Endothelial cell of umbilical vein (primary cell): ENCODE measurements at places on chromosomes 6 and 20. TPM values are rescaled to one million over a fixed set of nuclear protein-coding genes. Genes with fewer than 3 reads are reported as not detected.

Gene MROH8
- 0.73 and 1.3 TPM in 2 replicates for polyA plus RNA-seq

Gene TBXT
- not detected in 2 replicates for polyA plus RNA-seq

Gene TMEM170B
- 0.92 and 1.1 TPM in 2 replicates for polyA plus RNA-seq

Gene OPRL1
- 2.0 and 2.6 TPM in 2 replicates for polyA plus RNA-seq

Gene TAAR2
- not detected in 2 replicates for polyA plus RNA-seq

Gene MLN
- polyA plus RNA-seq = not detected in 2 replicates

- H3K27ac ChIP-seq = no peak overlapping the region
- H3K4me3 ChIP-seq = no peak overlapping the region
- H3K27me3 ChIP-seq = no peaks in the 10 kb centered on the region
- no peak for DNase-seq
- no peaks in the 10 kb centered on the region for H3K4me1 ChIP-seq
- H3K36me3 ChIP-seq = no peaks in the 10 kb centered on the region
These were observed 21.6 kb downstream of the LY86 start for GRCh38 chr6:6610031-6610591.

DNA sequence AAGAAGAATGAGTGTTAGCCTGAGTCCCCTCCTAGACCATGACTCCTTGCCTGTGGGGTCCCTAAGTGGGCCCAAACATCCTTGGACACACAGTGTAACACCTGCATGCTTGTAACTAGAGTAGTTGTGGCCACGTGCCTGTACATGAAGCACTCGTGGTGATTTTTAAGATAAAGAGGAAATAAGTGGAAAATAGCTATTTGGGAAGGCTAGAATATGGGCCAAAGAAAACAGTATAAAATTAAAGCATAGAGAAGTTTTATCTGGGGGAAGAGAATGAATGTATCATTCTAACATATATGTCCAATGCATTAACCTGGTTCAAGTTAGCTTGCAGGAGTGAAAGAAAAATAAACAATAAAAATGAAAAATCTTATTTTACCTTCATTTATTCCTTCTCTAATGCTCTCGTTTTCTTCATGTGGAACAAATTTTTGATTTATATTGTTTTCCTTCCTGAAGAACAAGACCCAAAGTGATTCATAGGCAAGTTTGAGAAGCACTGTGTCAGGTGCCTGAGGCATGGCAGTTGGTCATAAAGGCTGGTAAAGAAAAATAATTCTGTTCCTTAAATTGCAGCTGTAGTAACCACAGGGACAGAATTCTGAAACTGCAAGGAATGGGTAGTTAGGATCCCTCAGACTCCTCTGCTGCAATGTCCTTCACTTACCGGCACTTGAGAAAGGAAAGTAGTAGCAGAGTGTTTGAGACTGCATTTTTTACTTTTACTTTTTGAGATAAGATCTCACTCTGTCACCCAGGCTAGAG, 8.5 kb upstream of the CST3 start:
- H3K27ac ChIP-seq = no peak overlapping the region
- H3K27me3 ChIP-seq = no peaks in the 10 kb centered on the region
- H3K36me3 ChIP-seq = no peaks in the 10 kb centered on the region
- no peak overlapping the region for H3K4me3 ChIP-seq
- H3K4me1 ChIP-seq = peaks cover 16% of the 10 kb centered on the region
- DNase-seq = peak; percentile 71

GRCh38 chr6:51045548-51045947, 226.9 kb downstream of the TFAP2B start:
- H3K36me3 ChIP-seq = no peaks in the 10 kb centered on the region
- no peak for DNase-seq
- H3K27me3 ChIP-seq = no peaks in the 10 kb centered on the region
- H3K4me3 ChIP-seq = no peak overlapping the region
- no peak overlapping the region for H3K27ac ChIP-seq

DNA sequence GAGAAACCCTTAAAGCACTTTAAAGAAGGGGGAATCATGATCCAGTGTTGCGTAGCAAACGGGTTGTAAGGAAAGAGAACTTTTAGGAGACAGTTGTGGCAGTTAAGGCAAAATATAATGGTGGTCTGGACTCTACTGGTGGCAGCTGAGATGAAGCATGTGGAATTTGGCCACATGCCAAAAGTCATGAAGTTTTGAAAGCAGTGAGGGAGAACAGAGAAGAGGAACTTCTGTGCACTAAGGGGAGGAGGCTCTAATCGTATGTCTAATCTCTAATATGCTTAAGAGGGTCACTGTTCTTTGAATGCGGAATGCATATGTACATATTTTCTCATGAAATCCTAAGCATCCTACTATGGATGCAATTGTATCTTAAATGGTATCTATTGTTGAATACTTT, 91.5 kb downstream of the RIMS1 start:
- DNase-seq = no peak
- no peaks in the 10 kb centered on the region for H3K27me3 ChIP-seq
- H3K36me3 ChIP-seq = no peaks in the 10 kb centered on the region
- no peak overlapping the region for H3K4me3 ChIP-seq

DNA sequence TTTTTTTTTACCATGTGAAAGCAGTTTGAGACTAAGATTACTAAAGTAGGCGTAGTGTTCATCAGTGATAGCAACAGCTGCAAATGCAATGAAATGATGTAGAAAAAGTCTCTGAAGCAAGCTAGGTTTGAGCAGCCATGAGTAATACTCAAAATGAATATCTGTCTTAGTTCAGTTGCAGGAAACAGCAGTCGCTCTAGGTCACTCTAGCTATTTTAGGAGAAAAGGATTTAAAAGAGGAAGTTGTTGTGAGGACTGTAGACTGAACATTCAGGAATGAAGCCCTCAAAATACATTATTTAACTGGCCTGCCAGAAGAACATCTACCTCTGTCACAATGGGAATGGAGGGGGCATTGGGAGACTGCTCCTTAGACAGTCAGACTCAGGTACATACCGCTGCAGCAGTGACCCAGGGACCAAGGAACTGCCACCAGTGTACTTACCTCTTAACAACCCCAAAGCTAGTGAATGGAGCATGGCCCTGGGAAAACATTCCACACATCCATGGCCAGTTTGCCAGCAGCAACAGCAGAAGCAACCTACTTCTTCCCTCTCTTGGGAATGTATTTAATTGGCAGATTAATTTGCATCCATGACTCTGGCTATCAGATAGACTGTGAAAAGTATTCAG, 243.0 kb upstream of the KHDRBS2 start:
- H3K4me1 ChIP-seq = no peaks in the 10 kb centered on the region
- no peak overlapping the region for H3K4me3 ChIP-seq
- no peak for DNase-seq
- no peaks in the 10 kb centered on the region for H3K27me3 ChIP-seq

DNA sequence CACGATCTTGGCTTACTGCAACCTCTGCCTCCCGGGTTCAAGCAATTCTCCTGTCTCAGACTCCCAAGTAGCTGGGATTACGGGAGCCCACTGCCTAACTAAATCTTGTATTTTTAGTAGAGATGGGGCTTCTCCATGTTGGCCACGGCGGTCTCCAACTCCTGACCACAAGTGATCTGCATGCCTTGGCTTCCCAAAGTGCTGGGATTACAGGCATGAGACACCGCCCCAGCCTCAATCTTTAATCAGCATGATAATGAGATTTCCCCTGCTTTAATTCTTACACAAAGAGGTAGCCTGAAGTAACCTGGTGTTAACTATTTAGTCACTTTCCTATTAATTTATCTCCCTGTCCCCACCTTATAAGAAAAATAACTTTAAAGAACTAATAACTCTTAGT, 31.3 kb upstream of the TRDN start:
- DNase-seq = no peak
- H3K4me3 ChIP-seq = no peak overlapping the region
- no peaks in the 10 kb centered on the region for H3K36me3 ChIP-seq
- no peaks in the 10 kb centered on the region for H3K27me3 ChIP-seq
- peaks cover 3% of the 10 kb centered on the region for H3K4me1 ChIP-seq

DNA sequence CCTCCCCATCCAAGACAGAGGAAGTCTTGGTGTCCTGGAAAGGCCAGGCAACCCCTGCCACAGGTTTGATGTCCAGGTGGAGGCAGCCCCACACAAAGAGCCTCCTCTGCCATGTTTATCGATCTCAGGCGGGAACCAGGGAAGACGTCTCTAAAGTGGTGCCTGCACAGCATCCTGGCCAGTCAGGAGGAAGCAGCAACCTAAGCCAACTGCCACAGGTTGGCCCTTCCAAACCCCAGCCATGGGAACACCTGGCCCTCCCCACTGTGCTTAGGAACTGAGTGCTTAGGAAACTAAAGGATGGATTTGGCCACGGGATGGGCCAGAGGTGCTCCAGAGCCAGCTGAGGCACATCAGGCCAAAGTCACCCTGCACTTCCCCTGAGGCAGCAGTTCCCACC, 56.9 kb downstream of the CSE1L start:
- H3K27ac ChIP-seq = no peak overlapping the region
- H3K27me3 ChIP-seq = no peaks in the 10 kb centered on the region
- H3K4me3 ChIP-seq = no peak overlapping the region
- no peaks in the 10 kb centered on the region for H3K4me1 ChIP-seq
- H3K36me3 ChIP-seq = peaks cover 16% of the 10 kb centered on the region

DNA sequence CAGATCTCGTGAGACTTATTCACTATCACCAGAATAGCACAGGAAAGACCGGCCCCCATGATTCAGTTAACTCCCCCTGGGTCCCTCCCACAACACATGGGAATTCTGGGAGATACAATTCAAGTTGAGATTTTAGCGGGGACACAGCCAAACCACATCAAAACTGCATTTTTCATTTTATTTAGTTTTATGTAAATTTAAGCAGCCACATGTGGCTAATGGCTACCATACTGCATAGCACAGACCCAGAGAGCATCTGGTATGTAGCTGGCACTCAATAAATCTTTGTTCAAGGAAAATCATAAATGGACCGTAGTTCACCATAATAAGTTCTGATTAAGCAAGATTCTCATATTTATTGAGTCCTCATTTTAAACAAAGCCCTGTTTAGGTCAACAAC, 15.3 kb downstream of the GFOD1 start:
- no peaks in the 10 kb centered on the region for H3K36me3 ChIP-seq
- H3K4me3 ChIP-seq = no peak overlapping the region
- H3K27ac ChIP-seq = no peak overlapping the region
- no peak for DNase-seq
- no peaks in the 10 kb centered on the region for H3K4me1 ChIP-seq

DNA sequence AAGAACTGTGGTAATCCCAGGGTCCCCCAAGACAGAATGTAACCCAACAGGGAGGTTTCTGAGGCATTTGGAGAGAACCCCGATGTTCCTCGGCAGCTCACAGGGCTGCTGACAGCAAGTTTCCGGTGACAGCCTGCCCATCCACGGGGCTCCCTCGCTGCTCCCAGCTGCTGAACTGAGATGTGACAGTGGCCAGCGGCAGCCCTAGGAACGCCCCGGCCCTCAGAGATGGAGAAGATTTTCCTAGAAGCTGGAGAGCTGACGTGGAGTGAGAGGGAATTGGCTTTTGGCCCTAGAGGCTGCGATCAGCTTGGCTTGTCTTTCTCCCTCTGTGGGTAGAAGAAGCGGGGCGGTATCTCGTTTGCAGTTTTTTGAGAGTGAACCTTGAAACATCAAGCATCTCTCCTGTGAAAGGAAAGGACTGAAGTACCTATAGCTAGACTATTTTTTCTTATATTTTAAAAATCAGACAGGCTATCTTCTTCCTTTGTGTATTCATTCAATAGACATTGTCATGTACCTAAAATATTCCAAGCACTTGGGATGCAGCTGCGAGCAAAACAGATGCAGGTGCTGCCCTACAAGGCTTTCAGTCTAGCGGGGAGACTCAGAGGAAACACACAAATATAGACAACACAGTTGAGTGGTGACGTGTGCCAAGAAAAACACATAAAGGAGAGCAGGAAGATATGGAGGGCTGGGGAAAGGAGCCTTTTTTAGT, 28.4 kb upstream of the NFATC2 start:
- H3K36me3 ChIP-seq = no peaks in the 10 kb centered on the region
- H3K4me3 ChIP-seq = no peak overlapping the region
- H3K27ac ChIP-seq = no peak overlapping the region
- H3K27me3 ChIP-seq = peaks cover 2% of the 10 kb centered on the region
- DNase-seq = peak; percentile 54
- H3K4me1 ChIP-seq = peaks cover 13% of the 10 kb centered on the region

DNA sequence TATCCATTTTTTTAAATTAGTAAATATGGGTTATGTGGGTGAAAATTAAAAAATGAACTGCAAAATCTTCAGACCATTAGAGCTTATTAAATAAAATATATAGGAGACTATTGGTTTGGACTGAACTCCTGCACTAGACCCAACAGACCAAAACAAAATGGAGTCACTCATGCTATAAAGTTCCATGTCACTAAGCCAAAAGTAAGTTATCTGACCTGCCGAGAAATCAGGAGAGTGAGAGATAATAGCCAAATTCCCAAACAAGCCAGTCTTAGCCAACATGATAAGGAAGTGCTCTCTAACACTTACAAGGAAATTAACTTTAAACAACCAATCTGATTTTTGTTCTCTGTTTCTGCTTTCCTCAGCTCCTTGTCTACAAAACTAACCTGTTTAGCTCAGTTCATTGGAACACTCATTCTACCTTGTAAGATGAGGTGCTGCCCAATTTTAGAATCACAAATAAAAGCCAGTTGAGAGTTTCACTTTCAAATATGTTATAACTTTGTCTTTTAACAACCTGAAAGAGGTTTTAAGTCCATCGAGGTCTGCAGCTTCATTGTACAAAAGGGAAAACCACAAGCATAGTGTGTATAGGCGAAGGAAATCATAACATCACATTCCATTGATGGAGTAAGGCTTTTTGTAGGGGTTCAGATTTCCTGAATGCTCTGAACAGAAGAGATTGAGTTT, 220.5 kb downstream of the TENT5A start:
- no peak for DNase-seq
- no peaks in the 10 kb centered on the region for H3K27me3 ChIP-seq
- no peaks in the 10 kb centered on the region for H3K36me3 ChIP-seq

DNA sequence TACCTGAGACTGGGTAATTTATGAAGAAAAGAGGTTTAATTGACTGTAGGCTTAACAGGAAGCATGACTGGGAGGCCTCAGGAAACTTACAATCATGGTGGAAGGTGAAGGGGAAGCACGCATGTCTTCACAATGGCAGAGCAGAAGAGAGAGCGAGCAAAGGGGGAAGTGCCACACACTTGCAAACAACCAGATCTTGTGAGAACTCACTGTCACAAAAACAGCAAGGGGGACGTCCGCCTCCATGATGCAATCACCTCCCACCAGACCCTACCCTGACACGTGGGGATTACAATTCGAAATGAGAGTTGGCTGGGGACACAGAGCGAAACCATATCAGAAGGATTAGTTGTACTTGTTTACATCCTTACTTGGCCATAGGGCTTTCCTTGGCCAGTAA, 49.7 kb downstream of the FIG4 start:
- H3K27ac ChIP-seq = no peak overlapping the region
- H3K4me3 ChIP-seq = no peak overlapping the region
- DNase-seq = no peak
